ENCODE measurements at places on chromosomes 12 and 14. TPM values are rescaled to one million over a fixed set of nuclear protein-coding genes. Genes with fewer than 3 reads are reported as not detected.

The C12orf54 gene
- not detected for total RNA-seq

The CCDC177 gene
- 0.05 TPM for total RNA-seq

The RNASE2 gene
- not detected for total RNA-seq

The RHOJ gene
- not detected for total RNA-seq

The EIF2S3B gene
- 0.65 TPM for total RNA-seq

The SIRT4 gene
- total RNA-seq = 0.90 TPM

The MAP1LC3B2 gene
- 1.3 TPM for total RNA-seq

The SPX gene
- 4.0 TPM for total RNA-seq

The ERP27 gene
- total RNA-seq = not detected

The IFNG-AS1 gene
- not detected for total RNA-seq

The PPHLN1 gene
- total RNA-seq = 58.5 TPM

The PPP2R5E gene
- 19.3 TPM for total RNA-seq

The IL23A gene
- total RNA-seq = 0.43 TPM

The RND1 gene
- total RNA-seq = 5.1 TPM

The CDH24 gene
- total RNA-seq = 3.2 TPM

The KRT6C gene
- not detected for total RNA-seq

The CELA1 gene
- not detected for total RNA-seq

The ANKRD33 gene
- not detected for total RNA-seq

The NPAS3 gene
- total RNA-seq = not detected

The TRIM9 gene
- 13.4 TPM for total RNA-seq

The POTEG gene
- total RNA-seq = not detected

The KCNA1 gene
- total RNA-seq = not detected

The MYF6 gene
- total RNA-seq = not detected

The SERPINA4 gene
- total RNA-seq = 0.08 TPM

The NRIP2 gene
- total RNA-seq = not detected

The SAMD4A gene
- total RNA-seq = 12.0 TPM

The DICER1 gene
- 22.3 TPM for total RNA-seq

The MLH3 gene
- 17.5 TPM for total RNA-seq

The CIT gene
- total RNA-seq = 11.3 TPM

The ADAM21 gene
- not detected for total RNA-seq

The LRFN5 gene
- total RNA-seq = not detected

The ZFYVE21 gene
- 45.2 TPM for total RNA-seq

The LMNTD1 gene
- total RNA-seq = not detected

The THTPA gene
- 15.5 TPM for total RNA-seq

The PTHLH gene
- 13.2 TPM for total RNA-seq

The ANKS1B gene
- 0.72 TPM for total RNA-seq

The SPTB gene
- total RNA-seq = 1.5 TPM

The CTSG gene
- total RNA-seq = not detected

The PAH gene
- 0.14 TPM for total RNA-seq

The KIF5A gene
- 0.20 TPM for total RNA-seq

The SYNDIG1L gene
- total RNA-seq = not detected

The ST8SIA1 gene
- total RNA-seq = not detected

The CRIP1 gene
- 1,791 TPM for total RNA-seq

The ARHGAP9 gene
- total RNA-seq = 0.17 TPM

The ACSS3 gene
- total RNA-seq = not detected

The LRIG3 gene
- total RNA-seq = 4.9 TPM

The PLXNC1 gene
- total RNA-seq = 0.15 TPM

The RDH16 gene
- total RNA-seq = 0.15 TPM

The BBOF1 gene
- 3.4 TPM for total RNA-seq

The CLEC4C gene
- not detected for total RNA-seq

The TMEM121 gene
- total RNA-seq = 8.0 TPM

The TC2N gene
- total RNA-seq = 0.77 TPM

The CLEC4E gene
- total RNA-seq = 0.09 TPM

The MMP17 gene
- total RNA-seq = 11.0 TPM

The KRT83 gene
- 5.7 TPM for total RNA-seq

The TAS2R50 gene
- total RNA-seq = not detected

All from A549 treated with Hydrocortisone at 1 μM for 4 hours (cell line).